ENCODE measurements at places on chromosomes 13 and 19.

DNA sequence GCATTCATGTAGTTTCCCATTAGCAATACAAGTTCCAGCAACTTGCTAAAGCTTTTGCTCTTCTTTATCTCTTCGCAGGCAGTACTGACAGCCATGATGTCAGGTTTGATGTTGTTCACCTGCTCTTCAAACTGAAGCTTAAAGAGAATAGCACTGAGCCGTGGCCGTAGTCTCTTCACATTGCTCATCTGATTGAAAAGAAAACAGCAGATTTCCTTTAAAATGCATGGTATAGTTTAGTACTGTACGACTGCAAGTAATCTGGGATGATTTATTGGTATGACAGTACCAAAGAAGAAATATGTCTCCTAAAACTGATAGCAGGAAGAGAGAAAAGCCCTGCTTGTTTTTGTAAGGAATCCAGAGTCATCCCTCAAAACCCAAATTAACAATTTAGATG is 284.4 kb downstream of the DIAPH3 start:
- DNase-seq: no peak

- DNase-seq: no peak
Observed at GRCh38 chr13:40941581-40941980, 77.5 kb downstream of the ELF1 start.

DNA sequence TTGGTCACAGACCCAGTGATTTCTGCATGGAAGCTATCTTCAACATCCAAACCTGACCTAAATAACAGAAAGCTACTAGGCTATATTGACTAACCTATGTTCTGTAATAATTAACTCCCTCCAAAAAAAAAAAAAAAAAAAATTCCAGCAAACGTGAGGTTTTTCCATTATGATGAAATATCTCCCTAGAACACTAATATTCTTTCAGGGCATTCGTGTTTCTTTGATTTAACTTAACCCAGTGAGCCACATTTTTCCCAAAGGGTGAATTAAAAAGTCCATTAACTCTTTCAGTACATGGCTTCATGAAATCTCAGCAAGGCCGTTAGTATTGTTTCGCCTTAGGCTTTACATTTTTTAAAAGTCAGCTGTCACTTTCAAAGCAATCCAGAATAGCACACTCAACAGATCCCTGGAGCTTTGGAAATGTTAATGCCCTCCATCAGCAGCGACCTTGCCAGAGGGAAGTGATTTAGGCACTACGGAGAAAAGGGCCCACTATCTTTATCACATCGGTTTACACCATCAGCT is 175.8 kb downstream of the DCT start:
- no peak for DNase-seq

GRCh38 chr19:7217861-7218260 is 76.4 kb downstream of the INSR start:
- no peak for DNase-seq

- no peak for DNase-seq
Observed at GRCh38 chr13:101655435-101655834, 203.0 kb downstream of the ITGBL1 start.

DNA sequence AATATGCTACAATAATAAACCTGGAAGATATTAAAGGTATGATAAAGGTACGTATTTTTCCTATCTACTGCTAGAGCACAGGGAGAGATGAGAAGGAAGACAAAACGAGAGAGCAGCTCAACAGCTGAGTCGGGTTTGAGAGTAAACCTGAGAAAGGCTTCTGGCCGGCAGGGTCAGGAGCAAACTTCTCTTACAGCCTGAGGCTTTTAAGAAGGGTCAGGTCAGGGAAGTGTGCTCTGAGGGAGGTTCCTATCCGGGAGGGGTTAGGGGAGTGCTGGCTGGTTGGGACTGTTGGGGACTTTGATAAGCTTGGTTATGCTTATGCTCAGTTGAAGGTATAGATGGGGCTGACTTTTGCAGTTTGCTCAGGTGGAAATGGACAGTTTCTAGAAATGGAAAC is 77.7 kb upstream of the PRR20A start:
- DNase-seq: no peak

GRCh38 chr19:6393983-6394412 is 1.0 kb upstream of the GTF2F1 start:
- DNase-seq: no peak

GRCh38 chr19:13025819-13026456 is 30.7 kb downstream of the NFIX start:
- no peak for DNase-seq

DNA sequence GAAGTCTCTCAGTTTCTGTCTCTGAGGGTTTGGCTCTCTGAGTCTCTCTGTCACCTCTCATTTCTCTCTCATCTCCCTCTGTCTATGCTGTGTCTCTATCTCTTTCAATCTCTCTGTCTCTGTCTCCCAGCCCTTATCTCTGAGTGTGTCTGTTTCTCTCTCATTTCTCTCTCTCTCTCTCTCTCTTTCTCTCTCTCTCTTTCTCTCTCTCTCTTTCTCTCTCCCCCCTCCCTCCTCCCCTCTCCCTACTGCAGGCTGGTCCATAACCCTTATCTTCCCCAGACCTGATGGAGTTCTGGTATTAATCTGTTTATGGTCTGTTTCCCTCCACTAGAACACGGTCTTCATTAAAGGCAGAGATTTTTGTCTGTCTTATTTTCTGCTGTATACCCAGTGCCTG is 1.3 kb upstream of the PVR start:
- no peak for DNase-seq

DNA sequence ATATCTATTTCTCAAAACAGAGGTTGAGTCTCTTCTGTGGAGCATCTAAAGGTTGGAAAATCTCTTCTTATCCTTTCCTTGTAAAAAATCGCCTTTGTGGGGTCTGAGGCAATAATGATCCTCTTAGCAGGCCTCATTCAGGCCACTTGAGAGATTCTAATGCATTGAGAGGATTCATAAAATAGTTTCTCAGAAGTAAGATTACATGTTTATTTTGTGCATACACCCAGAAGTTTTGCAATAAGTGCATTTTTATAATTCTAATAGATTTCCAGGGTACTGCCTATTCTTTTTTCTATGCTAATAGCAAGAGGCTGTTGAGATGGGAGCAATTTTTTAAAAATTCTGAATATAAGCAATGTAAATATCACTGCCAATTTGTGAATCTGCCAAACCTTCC is 342.2 kb upstream of the KLF12 start:
- DNase-seq: no peak

GRCh38 chr19:19294914-19295313 is 21.8 kb upstream of the TM6SF2 start:
- no peak for DNase-seq
